ENCODE measurements at places on chromosomes 7 and 10.

GRCh38 chr7:128935342-128935730, 2.4 kb upstream of the IRF5 start:
- no peak for DNase-seq

- no peak for DNase-seq
These were observed 106.0 kb downstream of the ABLIM1 start for GRCh38 chr10:114552050-114552449.

DNA sequence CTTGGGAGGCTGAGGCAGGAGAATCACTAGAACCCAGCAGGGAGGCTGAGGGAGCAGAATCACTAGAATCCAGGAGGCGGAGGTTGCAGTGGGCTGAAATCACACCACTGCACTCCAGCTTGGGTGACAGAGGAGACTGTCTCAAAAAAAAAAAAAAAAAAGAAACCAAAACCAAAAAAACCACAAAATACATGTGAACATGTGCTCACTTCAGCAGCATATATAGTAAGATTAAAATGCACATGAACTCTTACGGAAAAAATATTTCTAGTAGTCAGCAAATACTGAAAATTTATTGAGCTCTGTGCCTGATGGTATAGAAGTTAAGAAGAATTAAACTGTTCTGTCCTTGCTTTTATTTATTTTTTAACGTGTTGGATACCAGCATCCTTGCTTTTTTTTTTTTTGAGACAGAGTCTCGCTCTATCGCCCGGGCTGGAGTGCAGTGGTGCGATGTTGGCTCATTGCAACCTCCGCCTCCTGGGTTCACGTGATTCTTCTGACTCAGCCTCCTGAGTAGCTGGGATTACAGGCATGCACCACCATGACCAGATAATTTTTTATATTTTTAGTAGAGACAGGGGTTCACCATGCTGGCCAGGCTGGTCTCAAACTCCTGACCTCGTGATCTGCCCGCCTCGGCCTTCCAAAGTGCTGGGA, 9.6 kb upstream of the ZNF487 start:
- no peak for DNase-seq

- no peak for DNase-seq
These were observed 166.2 kb downstream of the CPEB3 start for GRCh38 chr10:92124616-92125143.

GRCh38 chr10:78657163-78657861, 411.5 kb upstream of the ZMIZ1 start:
- DNase-seq: peak; percentile 91

- no peak for DNase-seq
These were observed 102.0 kb downstream of the GRK5 start for GRCh38 chr10:119309423-119309770.

DNA sequence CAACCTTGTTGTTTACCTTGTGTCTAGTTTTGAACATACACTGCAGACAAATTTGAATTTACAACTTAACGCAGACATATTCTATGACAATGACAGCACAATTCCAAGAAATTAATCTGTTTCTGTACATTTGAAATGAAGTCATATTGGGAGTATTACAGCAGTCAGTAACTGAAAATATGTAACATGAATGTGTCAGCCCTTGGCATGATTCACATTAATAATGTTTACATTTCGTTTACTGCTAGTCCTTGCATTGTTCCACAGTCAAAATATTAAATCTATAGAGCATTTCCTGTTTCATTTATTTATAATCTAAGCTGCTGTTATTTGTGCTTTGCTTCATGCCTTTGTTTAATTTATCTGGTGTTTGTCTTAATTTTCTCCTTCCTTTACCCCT, 80.4 kb downstream of the NOC3L start:
- DNase-seq: no peak

DNA sequence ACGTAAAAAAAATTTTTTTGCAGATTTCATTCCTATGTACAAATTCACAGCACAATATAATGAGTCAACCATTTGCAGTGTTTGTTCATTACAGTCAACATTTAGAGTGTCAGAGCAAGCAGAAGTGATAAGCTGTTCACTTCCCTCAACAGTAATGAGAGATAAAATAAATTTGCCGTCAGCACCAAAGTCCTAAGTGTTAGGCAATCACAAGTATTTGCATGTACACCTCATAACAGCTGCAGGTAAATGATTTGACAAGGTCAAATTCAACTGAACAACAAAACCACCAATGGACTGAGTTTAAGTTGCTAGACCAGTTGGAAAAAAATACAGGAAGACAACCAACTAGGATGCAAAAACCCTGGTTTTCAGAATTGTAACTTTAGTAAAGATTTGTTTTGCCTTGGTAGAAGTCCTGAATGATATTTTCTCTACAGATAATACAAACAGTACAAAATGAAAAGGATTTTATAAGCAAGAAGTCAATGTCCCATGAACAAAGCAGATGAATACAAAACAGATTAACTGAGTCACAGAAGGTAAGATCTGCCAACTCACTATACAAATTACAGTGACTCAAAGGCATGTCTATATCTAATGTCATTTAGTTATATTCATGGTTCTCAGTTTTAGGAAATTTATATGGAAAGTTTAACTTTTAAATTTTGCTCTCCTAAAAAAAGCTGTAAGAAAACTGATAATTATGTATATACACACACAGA, 10.4 kb downstream of the RAPGEF5 start:
- DNase-seq: no peak

DNA sequence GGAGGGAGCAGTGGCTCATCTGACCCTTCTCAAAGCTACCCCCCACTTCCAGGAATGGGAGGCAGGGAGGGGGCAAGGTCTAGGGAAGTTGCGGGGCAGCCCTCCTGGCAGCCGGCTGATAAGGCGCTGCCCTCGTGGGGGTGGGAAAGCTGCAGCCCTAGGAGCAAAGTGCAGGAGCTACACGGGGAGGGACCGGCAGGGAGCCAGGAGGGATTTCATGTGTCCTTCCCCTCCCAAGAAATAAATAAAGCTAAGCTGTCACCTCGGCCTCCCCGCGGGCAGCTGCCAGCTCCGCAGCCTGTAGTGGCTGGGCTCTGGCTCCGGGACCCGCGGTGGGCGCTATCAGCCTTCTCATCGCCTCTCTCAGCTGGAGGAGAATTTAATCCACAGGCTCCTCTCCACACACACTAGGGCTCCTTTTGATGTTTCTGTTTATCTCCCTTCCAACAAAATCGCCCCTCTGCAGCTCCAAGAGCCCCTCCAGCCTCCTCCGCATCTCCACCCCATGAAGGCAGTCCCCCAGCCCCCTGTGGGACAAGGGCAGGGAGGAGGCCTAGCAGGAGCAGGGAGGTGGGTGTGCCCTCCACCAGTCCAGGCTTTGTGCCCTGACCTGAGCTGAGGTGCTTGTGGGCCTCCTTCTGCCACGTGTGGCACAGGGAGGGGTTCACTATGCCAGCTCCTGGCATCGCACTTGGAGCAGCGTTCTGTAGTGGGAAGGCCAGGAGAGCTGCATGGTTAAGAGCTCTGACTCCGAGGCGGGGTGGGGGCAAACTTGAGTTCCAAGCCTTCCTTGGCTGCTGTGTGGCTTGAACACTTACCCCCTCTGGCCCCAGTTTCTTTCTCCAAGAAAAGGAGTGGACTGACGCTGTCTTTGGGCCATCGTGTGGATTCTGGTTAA, 80.5 kb downstream of the C10orf105 start:
- DNase-seq: no peak

- peak; percentile 73 for DNase-seq
These were observed 79.1 kb upstream of the PDCD4 start for GRCh38 chr10:110792476-110793125.

DNA sequence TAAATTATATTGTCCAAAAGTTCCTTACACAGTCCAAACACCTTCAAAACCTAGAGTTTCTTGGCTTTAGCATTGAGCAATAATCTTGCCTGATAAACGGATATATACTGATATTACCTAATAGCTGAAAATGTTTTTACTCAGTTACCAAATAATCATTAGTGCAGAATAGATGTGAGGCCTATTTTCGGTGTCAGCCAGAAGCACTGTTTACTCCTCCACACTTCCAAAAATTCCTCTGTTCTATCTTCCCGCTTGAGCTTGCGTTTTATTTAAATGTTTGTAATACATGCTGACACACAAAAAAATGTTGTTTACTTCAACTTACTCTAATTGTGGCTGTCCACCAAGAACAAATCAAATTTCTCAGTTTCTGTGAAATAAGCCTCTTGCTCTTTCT, 606.2 kb upstream of the TEX47 start:
- DNase-seq: no peak
